ENCODE measurements at places on chromosomes 3 and 15.

DNA sequence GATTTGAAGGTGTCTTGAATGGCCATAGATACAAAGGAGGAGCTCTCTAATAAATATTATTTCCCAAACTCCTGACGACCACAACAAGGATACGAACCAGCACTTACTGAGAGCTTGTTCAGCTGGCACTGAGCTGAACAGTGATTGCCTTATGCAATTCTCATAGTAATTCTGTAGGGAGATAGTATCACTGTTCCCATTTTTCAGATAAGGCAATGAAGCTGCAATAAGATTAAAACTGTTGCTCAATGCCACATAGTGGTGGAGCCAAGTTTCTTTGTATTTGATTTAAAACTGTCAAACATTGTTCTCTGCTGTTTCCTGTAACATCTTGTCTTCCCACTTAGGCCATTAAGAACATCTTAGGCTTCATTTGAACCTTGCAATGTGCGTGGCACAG is 163.9 kb downstream of the RPLP1 start:
- DNase-seq, result no peak

- no peak for DNase-seq
Measured at GRCh38 chr3:157327837-157328236, 108.8 kb upstream of the PTX3 start.

DNA sequence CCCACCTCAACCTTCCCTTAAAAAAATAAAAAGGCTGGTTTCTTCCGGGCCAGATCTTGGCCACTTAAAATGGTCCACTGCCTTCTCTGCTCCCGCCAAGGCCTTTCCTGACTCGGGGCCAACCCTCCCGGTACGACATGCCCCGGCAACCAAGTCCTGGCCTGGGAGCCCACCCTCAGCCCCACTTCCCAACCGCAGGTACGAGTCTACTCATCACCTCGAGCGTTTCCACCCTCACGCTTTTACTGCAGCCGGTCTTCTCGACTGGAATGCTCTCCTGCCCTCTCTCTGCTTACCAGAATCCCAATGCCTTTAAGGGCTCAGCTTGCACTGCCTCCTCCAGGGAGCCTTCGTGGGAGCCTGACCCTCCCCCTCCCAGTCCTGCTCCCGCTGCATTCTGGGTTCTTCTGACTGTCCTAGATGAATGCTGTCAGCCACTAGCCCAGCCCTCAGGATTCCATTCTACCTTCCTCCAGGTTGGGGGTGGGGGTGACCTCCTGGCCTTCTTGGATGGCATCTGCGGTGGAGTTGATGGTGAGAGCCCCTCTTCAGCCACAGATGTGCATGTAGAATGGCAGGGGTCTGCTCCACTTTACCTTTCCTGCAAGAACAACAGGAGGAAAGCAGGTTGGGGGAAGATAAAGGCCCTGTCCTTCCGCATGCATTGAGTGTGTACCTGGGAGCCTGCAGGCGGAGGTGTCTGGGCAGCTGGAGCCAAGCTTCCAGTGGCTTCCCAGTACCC is 1.1 kb upstream of the CSRNP1 start:
- DNase-seq, result no peak

GRCh38 chr3:190517687-190518086 is 3.8 kb downstream of the IL1RAP start:
- no peak for DNase-seq
